ENCODE measurements at places on chromosomes 2 and 18. TPM values are rescaled to one million over a fixed set of nuclear protein-coding genes. Genes with fewer than 3 reads are reported as not detected.

DNA sequence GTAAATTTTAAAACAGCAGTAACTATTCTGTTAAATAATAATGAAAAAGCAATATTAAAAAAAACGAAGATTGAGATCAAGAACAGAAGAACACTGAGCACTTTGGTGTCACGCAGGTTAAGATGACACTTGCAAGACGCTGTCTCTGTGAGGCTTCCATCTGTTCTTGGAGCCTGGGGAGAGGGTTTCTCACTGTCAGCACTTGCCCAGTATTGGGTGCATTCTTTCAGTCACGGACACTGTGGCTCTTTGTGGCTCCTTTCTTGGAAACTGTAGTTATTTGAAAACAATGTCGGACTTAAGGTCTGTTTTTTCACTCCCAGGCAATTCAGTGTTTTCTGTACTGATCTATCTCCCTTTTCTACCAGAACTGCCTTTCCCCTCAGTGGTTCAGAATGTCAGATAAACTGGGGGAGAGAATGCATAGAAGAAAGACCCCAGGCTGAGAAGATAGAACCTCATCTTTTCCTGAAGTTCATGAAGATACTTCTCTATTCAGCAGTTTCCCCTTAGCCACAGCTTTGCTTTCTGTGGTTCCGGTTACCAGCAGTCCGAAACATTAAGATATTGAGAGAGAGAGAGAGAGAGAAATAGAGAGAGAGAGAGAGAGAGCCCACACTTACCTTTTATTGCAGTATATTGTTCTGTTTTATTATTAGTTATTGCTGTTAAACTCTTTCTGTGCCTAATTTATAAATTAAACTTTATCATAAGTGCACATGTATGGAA is 283.3 kb downstream of the DCDC2C start:
- no peaks in the 10 kb centered on the region for H3K36me3 ChIP-seq
- no peak overlapping the region for H3K27ac ChIP-seq

- H3K4me3 ChIP-seq = peak overlapping the region; percentile 83
Measured at GRCh38 chr2:27134781-27135477, 493 bp upstream of the PREB start.

DNA sequence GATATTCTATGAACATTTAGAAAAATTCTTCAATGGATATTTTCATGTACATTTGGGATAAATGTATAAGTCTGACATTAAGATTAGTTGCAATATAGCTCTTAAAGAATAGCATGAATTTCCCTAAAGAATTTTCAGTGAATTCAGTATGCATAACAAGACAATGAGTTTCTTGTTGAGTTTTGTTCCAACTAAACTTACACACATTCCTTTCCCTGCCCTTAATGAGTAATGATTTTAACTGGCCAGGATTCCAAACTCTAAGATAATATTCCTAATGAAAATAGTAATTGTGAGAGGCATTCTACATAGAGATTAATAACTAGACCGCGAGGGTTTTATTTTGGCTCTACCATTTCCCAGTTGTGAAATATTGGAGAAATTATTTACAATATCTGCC is 390.3 kb upstream of the GALNT5 start:
- no peaks in the 10 kb centered on the region for H3K4me1 ChIP-seq
- H3K27me3 ChIP-seq = no peaks in the 10 kb centered on the region
- H3K27ac ChIP-seq = no peak overlapping the region
- DNase-seq = no peak
- no peak overlapping the region for H3K4me3 ChIP-seq

- no peak for DNase-seq
- H3K36me3 ChIP-seq = no peaks in the 10 kb centered on the region
- no peak overlapping the region for H3K4me3 ChIP-seq
- H3K27me3 ChIP-seq = no peaks in the 10 kb centered on the region
- no peak overlapping the region for H3K27ac ChIP-seq
Measured at GRCh38 chr2:191188550-191189093, 37.8 kb upstream of the STAT4 start.

DNA sequence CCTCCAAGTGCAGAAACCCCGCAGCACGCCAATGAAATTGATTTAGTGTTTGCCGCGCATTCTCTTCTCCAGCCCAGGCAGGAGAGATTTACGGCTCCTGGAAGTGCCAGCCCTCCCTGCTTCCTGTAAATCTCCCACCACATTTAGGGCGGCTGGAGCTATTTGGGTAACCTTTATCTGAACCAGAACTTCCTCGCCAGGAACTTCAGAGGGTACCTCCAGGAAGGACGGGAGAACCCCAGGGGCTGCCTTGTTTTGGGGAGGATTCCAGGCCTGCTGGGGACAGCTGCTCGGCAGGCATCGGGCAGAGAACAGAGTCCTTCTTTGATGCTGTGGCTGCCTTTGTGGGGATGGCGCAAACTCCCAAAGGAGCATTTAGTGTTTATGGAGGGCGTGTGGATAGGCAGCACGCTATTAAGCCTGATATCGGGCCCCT is 122.0 kb upstream of the MYCN start:
- DNase-seq = no peak
- H3K36me3 ChIP-seq = no peaks in the 10 kb centered on the region
- no peak overlapping the region for H3K27ac ChIP-seq
- peaks cover 30% of the 10 kb centered on the region for H3K4me1 ChIP-seq
- H3K4me3 ChIP-seq = no peak overlapping the region

- no peaks in the 10 kb centered on the region for H3K27me3 ChIP-seq
- no peaks in the 10 kb centered on the region for H3K36me3 ChIP-seq
- DNase-seq = no peak
- H3K4me1 ChIP-seq = peaks cover 28% of the 10 kb centered on the region
- H3K27ac ChIP-seq = no peak overlapping the region
- H3K4me3 ChIP-seq = no peak overlapping the region
Measured at GRCh38 chr2:122157158-122157557, 401.7 kb downstream of the TSN start.

DNA sequence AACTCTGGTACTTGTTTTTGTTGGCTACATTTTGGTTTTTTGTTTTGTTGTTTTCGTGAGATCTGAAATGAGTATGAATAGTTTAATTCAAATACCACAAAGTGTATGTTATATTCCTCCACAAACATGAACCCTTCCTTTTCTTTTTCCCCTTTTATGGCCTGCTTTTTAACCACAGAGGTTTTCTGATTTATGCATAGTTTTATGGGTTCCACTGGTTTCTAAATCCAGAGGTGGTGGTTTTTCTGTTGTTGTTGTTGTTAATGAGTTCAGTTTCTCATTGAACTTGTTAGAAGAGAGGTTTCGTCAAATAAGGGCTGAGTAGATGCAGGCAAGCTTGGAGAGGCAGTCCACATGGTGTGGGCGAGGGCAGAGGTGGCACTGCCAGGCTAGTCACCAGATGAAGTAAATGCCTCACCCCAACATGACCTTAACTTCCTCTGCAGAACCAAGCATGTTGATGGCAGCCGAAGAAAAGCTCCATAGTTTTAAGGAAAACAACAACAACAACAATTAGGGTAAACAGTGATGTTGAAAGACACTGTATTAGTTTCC is 72.5 kb downstream of the RIF1 start:
- no peaks in the 10 kb centered on the region for H3K4me1 ChIP-seq
- no peaks in the 10 kb centered on the region for H3K27me3 ChIP-seq
- no peak for DNase-seq
- H3K27ac ChIP-seq = no peak overlapping the region
- peaks cover 5% of the 10 kb centered on the region for H3K36me3 ChIP-seq

GRCh38 chr2:48519593-48519992 is 10.4 kb upstream of the STON1 start:
- no peaks in the 10 kb centered on the region for H3K27me3 ChIP-seq
- no peak overlapping the region for H3K27ac ChIP-seq
- H3K4me3 ChIP-seq = no peak overlapping the region
- no peaks in the 10 kb centered on the region for H3K36me3 ChIP-seq
- no peak for DNase-seq
- no peaks in the 10 kb centered on the region for H3K4me1 ChIP-seq

LMAN1 gene
- 338 TPM for total RNA-seq

DNA sequence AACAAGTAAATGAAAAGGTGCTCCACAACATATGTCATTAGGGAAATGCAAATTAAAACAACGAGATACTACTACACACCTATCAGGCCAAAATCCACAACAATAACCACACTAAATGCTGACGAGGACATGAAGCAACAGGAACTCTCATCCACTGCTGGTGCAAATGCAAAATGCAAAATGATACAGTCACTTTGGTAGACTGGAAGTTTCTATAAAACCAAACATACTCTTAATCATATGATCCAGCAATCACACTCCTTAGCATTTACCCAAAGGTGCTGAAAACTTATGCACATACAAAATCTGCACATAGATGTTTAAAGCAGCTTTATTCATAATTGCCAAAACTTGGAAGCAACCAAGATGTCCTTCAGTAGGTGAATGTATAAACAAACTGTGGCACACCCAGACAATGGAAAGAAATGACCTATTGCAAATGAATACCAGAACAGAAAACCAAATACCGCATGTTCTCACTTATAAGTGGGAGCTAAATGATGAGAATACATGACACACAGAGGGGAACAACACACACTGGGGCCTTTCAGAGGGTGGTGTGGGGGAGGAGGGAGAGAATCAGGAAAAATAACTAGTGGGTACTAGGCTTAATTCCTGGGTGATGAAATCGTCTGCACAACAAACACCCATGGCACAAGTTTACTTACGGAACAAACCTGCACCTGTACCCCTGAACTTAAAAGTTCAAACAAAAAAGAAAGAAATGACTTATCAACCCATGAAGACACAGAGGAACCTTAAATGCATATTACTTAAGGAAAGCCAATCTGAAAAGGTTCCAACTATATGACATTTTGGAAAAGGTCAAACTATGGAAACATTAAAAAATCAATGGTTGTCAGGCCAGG is 80.4 kb downstream of the ASXL2 start:
- DNase-seq = no peak
- H3K36me3 ChIP-seq = no peaks in the 10 kb centered on the region
- no peak overlapping the region for H3K27ac ChIP-seq
- no peaks in the 10 kb centered on the region for H3K27me3 ChIP-seq

DNA sequence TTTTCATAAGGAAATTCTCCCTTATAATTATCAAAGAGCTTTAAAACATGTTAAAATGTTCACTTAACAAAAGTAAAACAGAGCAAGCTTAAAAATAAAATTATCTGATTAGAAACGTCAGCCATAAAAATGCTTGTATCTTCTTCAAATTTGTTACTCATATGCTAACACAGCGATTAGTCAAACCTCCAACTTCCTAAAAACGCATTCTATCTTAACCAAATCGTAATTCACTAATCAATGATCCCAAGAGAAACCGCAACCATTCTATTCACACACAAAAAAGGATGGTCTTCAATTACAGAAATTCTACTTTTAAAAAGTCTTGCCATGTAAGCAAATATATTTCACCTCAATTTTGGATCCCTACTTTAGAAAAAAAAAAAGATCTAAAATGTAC is 1.9 kb downstream of the STK17B start:
- H3K4me3 ChIP-seq = peak overlapping the region; percentile 78
- no peak overlapping the region for H3K27ac ChIP-seq
- no peaks in the 10 kb centered on the region for H3K36me3 ChIP-seq
- H3K4me1 ChIP-seq = peaks cover 43% of the 10 kb centered on the region

DNA sequence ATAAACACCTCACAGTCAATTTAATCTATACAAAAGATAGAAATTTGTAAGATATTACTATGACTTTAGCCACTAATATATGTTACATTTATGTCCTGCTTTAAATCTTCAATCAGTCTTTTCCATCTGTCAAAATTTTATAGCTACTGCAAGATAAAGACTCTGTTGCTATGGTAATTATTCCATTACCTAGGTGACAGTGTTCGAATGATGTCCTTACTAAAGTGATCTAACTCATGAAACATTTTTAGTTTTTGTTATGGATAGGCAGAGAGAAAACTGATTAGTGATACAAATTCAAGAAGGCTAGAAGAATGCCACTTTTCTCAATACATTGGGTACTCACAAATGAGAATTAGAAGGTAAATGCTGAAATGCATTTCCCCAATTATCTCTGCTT is 359.9 kb upstream of the FSHR start:
- H3K4me3 ChIP-seq = no peak overlapping the region
- no peak for DNase-seq
- no peak overlapping the region for H3K27ac ChIP-seq
- no peaks in the 10 kb centered on the region for H3K27me3 ChIP-seq

DNA sequence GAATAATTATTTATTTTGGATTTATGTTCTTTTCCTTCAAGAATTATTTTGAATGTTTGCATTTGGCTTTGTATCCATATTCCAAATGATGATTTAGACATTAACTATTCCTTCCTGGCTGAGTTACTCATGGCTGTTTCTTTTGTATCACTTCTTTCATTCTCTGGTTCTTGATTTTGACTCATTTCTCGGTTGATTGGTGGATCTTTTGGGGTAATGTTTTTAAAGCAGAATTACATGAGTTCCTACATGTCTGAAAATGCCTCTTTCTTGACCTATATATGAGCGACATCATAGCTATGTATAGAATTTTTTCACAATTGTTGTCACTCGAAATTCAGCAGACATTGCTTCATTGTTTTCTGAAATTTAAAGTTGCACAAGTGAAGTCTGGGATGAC is 39.5 kb downstream of the CYP26B1 start:
- no peak for DNase-seq
- no peaks in the 10 kb centered on the region for H3K36me3 ChIP-seq
- H3K4me1 ChIP-seq = no peaks in the 10 kb centered on the region

- H3K27me3 ChIP-seq = no peaks in the 10 kb centered on the region
- DNase-seq = no peak
- no peak overlapping the region for H3K4me3 ChIP-seq
- peaks cover 3% of the 10 kb centered on the region for H3K4me1 ChIP-seq
- no peaks in the 10 kb centered on the region for H3K36me3 ChIP-seq
Measured at GRCh38 chr2:120948662-120949011, 213.0 kb downstream of the GLI2 start.

DNA sequence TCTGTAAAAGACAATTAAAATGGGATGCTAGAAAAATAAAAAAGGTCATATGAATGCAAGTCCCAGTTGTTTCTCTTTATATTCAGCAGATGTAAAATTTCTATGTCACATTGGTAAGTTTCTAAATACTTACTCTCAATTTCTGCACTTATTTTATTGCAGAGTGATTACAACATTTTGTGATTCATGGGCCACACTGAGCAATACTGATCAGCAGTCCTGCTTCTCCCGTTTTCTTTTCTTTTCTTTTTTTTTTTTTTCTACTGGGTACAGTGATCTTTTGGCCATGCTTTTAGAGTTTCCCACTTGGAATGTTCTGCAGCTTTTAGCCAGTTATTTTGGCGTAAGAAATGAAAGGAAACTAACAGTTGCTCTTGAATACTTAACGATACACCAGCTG is 38.8 kb downstream of the LIMS1 start:
- H3K4me3 ChIP-seq = no peak overlapping the region
- no peaks in the 10 kb centered on the region for H3K27me3 ChIP-seq
- H3K4me1 ChIP-seq = peaks cover 25% of the 10 kb centered on the region
- DNase-seq = no peak
- no peaks in the 10 kb centered on the region for H3K36me3 ChIP-seq
- no peak overlapping the region for H3K27ac ChIP-seq

CD226 gene
- 0.06 TPM for total RNA-seq

FSHR gene
- not detected for total RNA-seq

RBM45 gene
- total RNA-seq = 12.6 TPM

- H3K4me1 ChIP-seq = peaks cover 5% of the 10 kb centered on the region
- H3K27ac ChIP-seq = no peak overlapping the region
- no peaks in the 10 kb centered on the region for H3K27me3 ChIP-seq
- H3K36me3 ChIP-seq = no peaks in the 10 kb centered on the region
Measured at GRCh38 chr18:46570134-46570533, 86.9 kb downstream of the LOXHD1 start.

OTOF gene
- total RNA-seq = 0.36 TPM

RAB17 gene
- not detected for total RNA-seq

KCNF1 gene
- 0.15 TPM for total RNA-seq

ALLC gene
- total RNA-seq = not detected
